H1 (cell line): ENCODE measurements at places on chromosomes 6 and 20. TPM values are rescaled to one million over a fixed set of nuclear protein-coding genes. Genes with fewer than 3 reads are reported as not detected.

GRCh38 chr6:169266746-169267591 lies 13.3 kb upstream of the THBS2 start:
- H3K4me1 ChIP-seq, result peaks cover 6% of the 10 kb centered on the region; the same call in 1 of the 2 replicates
- no peaks in the 10 kb centered on the region for H3K27me3 ChIP-seq
- H3K27ac ChIP-seq, result no peak overlapping the region
- no peak overlapping the region for H3K4me3 ChIP-seq

- H3K27me3 ChIP-seq, result no peaks in the 10 kb centered on the region
- no peaks in the 10 kb centered on the region for H3K36me3 ChIP-seq
- no peak for DNase-seq
- H3K4me1 ChIP-seq, result peaks cover 4% of the 10 kb centered on the region; the same call in 1 of the 2 replicates
Measured at GRCh38 chr6:53588816-53589509, 44.1 kb upstream of the GCLC start.

DNA sequence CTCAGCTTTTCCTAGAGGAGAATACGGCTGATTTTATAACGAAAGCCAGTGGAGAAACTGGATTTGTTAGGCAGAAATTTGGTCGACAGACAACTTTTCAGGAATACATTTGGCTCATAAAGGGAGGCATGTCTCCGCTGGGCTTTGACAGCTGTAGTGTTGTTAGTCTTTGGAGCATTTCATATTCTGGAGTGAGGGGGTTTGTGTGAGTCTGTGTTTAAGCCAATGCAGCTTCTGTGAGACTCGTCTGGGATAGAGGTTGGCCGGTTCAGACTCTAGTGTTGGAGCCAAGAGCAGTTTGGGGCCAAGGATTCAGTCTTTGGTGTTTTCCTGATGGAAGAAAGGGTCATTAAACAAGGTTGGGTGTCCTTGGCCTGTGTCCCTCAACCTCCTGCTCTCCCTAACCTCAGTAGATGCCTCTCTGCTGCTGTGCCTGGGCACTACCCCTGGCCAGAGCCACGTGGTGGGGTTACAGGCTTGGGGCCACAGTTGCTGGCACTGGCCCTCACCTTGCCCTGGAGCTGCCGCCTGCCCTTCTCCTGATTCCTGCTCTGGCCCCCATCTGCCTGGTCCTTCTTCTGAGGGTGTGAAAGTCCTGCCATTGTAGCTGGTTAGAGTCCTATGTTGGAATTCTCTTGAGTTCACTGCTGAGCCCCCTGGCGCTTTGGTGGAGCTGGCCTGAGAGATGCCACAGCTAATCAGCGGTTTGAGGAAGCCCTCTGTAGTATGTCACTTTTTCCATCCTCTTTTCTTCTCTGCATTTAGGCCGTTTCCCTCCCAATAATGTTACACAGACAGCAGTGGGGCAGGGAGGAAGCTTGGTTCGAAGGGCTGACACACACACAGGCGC lies 6.9 kb downstream of the PTK7 start:
- H3K4me3 ChIP-seq, result no peak overlapping the region
- no peaks in the 10 kb centered on the region for H3K27me3 ChIP-seq
- H3K27ac ChIP-seq, result no peak overlapping the region
- H3K4me1 ChIP-seq, result peaks cover 3% of the 10 kb centered on the region
- DNase-seq, result no peak

- H3K27ac ChIP-seq, result no peak overlapping the region
- H3K27me3 ChIP-seq, result no peaks in the 10 kb centered on the region
- no peak overlapping the region for H3K4me3 ChIP-seq
- H3K36me3 ChIP-seq, result no peaks in the 10 kb centered on the region
Measured at GRCh38 chr6:54353975-54354374, 45.7 kb downstream of the TINAG start.

- H3K27me3 ChIP-seq, result no peaks in the 10 kb centered on the region
- 0 out of 2 replicates have a peak, but pooled peaks cover 2% of the 10 kb centered on the region for H3K36me3 ChIP-seq
- no peak overlapping the region for H3K27ac ChIP-seq
- no peak overlapping the region for H3K4me3 ChIP-seq
- peaks cover 16% of the 10 kb centered on the region; the same call in 1 of the 2 replicates for H3K4me1 ChIP-seq
- no peak for DNase-seq
Measured at GRCh38 chr6:90678049-90678779, 91.3 kb upstream of the MAP3K7 start.

DNA sequence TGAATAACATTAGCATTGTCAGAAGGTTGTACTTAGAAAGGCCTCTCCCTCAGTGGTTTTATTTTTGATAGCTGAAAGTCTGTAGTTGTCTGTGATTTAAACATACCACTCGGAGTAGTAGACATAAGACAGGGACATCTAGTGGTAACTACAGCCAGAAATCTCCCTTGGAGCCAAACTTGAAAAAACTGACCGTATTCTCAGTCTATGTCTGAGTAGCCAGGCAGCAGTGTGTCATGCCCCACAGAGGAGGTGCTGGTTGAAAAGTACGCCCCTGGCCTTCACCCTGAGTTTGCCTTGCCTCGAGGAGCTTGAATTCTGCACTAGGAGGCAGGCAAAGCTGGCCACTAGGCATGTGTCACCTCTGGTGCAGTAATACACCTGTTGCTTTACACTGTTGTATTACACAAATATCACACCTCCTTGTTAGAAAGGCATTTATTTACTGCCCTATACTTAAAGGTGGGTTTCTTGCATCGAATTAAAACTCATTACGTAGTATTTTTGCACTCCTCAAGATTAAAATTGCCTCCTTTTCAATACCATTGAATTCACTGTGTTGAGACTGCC lies 20.8 kb downstream of the ZBTB2 start:
- no peak overlapping the region for H3K27ac ChIP-seq
- no peak overlapping the region for H3K4me3 ChIP-seq
- peaks cover 2% of the 10 kb centered on the region; the same call in 1 of the 2 replicates for H3K4me1 ChIP-seq
- H3K27me3 ChIP-seq, result no peaks in the 10 kb centered on the region
- DNase-seq, result no peak

DNA sequence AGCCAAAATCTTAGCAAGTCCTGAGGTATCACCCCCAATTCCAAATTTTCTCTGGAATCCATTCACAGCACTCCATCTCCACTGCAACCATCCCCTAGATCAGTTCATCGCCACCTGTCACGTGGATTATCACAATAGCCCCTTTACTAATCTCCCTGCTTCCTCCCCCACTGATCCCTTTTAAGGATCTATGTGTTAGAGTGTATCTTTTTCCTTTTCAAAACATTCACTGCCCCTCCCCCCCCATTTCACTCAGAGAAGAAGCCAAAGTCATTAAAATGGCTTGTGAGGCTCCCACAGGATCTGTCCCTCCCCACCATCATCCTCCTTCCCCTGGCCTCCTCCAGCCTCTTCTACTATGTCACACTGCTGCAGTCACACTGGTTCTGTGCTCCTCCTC lies 18.4 kb upstream of the SPAG4 start:
- H3K4me3 ChIP-seq, result no peak overlapping the region
- peaks cover 14% of the 10 kb centered on the region for H3K4me1 ChIP-seq
- no peak for DNase-seq
- no peaks in the 10 kb centered on the region for H3K36me3 ChIP-seq
- no peak overlapping the region for H3K27ac ChIP-seq

DNA sequence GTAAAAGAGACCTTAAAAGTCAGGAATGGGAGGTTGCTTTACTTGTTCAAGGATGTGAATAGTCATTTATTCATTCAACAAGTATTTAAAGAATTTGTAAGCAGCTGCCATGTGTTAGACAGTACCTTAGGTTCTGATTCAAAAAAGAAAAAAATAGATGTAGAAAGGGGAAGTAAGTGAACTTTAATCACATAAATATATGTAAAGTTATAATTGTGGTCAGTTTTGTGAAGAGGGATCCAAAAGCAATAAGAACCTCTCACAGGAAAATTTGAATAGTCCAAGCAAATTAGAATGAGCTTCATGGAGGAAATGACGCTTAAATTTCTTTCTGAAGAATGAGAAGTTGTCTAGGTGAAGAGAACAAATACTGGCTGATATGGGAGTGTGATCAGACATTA lies 596.1 kb upstream of the CITED2 start:
- H3K27ac ChIP-seq, result no peak overlapping the region
- H3K27me3 ChIP-seq, result no peaks in the 10 kb centered on the region
- H3K36me3 ChIP-seq, result no peaks in the 10 kb centered on the region

DNA sequence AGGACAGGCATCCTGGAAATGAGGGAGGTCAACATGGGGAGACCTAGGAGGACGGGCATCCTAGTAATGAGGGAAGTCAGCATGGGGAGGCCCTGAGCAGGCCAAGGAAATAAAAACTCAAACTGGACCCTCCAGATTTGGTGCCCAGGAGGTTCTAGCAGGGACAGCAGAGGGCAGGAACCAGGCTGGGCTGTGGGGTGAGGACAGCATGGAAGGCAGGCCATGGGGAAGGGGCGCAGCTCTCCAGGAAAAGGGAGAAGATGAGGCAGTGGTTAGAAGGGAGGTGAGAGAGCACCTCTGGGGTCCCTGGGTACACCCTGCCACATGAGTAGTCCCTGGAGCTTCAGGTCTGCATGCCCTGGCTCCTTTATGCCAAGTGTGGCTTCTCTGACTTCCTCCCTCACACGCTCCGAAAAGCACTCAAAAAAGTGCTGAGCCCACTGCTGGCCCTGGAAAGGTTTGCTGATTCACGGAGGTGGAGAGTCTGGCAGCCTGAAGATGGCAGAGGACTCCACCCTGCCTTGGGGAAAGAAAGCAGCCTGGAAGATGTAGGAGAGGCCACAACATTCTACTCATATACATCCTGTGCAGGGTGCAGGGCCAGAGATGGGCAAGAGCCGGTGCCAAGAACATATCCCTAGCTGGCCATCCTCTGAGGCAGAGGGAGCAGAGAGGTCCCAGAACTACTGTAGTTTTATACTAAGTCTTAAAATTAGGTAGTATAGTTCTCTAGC lies 154.9 kb downstream of the MRPL14 start:
- H3K36me3 ChIP-seq, result no peaks in the 10 kb centered on the region
- H3K4me1 ChIP-seq, result peaks cover 2% of the 10 kb centered on the region; the same call in 1 of the 2 replicates
- no peak overlapping the region for H3K27ac ChIP-seq
- H3K27me3 ChIP-seq, result no peaks in the 10 kb centered on the region
- no peak overlapping the region for H3K4me3 ChIP-seq

DNA sequence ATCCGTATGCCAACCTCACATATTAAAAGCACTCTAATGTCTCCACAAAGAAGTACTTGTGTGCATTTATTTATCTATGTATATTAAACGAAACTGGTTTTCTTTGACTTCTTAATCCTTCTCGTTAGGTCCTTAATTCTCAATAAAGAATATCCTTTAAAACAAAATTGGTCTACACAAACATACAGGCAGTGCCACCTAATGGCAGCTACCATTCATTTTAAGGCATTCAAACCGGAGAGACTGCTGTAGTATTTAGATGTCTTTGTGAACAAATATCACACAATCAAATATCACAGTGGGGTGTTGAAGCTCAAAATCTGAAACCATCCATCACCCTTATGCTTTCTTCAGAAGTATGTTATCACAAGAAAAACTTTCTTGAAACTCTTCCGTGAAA lies 96.6 kb upstream of the IRAK1BP1 start:
- H3K36me3 ChIP-seq, result no peaks in the 10 kb centered on the region
- DNase-seq, result no peak
- H3K27ac ChIP-seq, result no peak overlapping the region
- no peak overlapping the region for H3K4me3 ChIP-seq

DNA sequence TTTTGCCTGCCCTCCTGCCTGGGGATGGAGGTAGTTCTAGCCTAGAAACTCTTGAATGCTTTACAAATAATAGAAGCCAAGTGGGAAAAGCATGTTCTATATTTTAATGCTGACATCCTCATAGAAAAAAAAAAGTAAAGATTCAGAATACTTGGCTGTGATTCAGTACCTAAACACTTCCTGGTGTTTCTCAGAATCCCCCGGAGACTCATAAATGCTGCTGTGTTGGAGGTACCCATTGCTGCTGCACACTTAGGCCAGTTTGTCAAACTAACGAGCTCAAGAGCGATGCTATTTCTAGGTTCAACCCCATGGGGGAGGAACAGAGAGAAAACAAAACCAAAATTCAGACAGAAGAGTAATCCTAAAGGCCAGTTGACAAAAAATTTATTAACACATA lies 38.8 kb upstream of the ZFP64 start:
- no peak for DNase-seq
- H3K4me3 ChIP-seq, result no peak overlapping the region
- H3K27me3 ChIP-seq, result no peaks in the 10 kb centered on the region
- no peaks in the 10 kb centered on the region for H3K36me3 ChIP-seq

Gene GNRH2
- total RNA-seq, result 0.61 and 0.82 TPM in 2 replicates

Gene PHACTR3
- total RNA-seq, result 0.13 TPM in 1 of 2 replicates, not detected in the other

Gene LINC00237
- 0.28 and 0.69 TPM in 2 replicates for total RNA-seq

Gene PNPLA1
- total RNA-seq, result not detected in 2 replicates

Gene SNAI1
- 6.5 and 7.7 TPM in 2 replicates for total RNA-seq

Gene BPI
- not detected in 2 replicates for total RNA-seq

Gene HEY2
- 16.2 and 17.7 TPM in 2 replicates for total RNA-seq

Gene ECT2L
- not detected in 2 replicates for total RNA-seq

Gene NKX2-2
- not detected in 2 replicates for total RNA-seq
